ENCODE measurements at places on chromosomes 4 and X.
A peak's percentile ranks its signal among the peaks of the same experiment; 100 is the strongest.

GRCh38 chr4:182918791-182919302 is 1.7 kb upstream of the DCTD start:
- no peak for DNase-seq

- no peak for DNase-seq
Observed at GRCh38 chr4:125459531-125459930, 144.8 kb downstream of the FAT4 start.

GRCh38 chrX:75638332-75638731 is 115.5 kb upstream of the ZDHHC15 start:
- DNase-seq = no peak

DNA sequence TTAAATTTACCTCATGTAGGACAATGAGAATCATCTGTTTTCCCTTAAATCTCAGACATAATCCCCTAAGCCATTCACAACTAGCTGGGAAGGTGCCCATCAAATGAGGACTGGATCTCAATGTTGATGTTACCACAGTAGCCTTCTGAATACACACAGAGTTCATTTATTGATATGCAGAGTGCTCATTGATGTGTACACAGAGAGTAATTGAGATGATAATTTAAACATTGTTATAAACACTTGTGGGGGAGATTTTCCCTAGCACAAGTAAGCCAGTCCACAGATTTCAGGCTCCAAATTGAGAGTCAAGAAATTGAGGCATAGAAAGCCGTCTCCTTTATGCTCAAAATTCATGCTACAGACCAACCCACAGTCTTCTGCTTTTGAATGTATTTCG is 273.4 kb upstream of the TRPC5 start:
- DNase-seq = no peak

GRCh38 chrX:81206476-81206875 is 4.6 kb downstream of the SH3BGRL start:
- DNase-seq = no peak

- DNase-seq = no peak
Observed at GRCh38 chrX:22095286-22095685, 63.2 kb downstream of the PHEX start.

- no peak for DNase-seq
Observed at GRCh38 chrX:1581132-1581531, 10.3 kb upstream of the AKAP17A start.

- DNase-seq = no peak
Observed at GRCh38 chr4:169314906-169315305, 44.1 kb upstream of the SH3RF1 start.

DNA sequence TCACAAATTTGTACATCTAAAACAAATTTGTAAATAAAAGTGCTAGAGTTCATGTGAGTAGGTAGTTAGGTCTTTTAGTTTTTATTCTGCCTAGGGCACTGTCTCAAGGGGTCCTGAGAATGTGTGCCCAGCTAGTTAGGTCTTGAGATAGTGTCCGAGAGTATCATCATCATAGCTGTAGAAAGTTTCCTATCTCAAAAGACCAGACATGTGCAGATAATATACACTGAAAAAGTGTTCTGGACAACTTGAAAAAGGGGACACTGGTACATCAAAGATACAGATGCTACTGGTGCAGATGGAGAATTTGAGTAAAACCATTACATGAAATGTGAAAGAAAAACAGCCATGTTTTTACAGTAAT is 1.8 kb upstream of the ZCCHC4 start:
- DNase-seq = no peak

GRCh38 chr4:47705326-47705981 is 132.4 kb downstream of the CORIN start:
- DNase-seq = no peak

DNA sequence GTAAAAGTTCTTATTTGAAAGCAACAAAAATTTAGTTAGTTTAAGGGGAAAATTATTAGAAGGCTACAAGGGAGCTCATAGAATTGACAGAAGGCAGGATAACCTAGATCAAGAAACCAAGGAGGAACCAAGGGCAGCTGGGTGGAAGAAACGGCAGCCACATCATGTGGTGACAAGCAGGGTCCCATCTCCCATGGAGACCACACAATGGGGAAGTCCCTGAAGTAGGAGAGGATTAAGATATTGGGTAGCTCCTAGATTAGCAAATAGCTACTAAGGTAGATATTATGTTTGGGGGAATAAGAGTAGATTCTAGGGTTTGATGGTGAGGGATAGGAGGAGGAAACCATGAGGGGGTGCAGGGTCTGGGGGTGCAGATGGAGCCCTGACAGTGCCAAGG is 48.0 kb upstream of the TMEM154 start:
- DNase-seq = no peak

- DNase-seq = no peak
Observed at GRCh38 chr4:64721106-64721505, 311.9 kb upstream of the TECRL start.

DNA sequence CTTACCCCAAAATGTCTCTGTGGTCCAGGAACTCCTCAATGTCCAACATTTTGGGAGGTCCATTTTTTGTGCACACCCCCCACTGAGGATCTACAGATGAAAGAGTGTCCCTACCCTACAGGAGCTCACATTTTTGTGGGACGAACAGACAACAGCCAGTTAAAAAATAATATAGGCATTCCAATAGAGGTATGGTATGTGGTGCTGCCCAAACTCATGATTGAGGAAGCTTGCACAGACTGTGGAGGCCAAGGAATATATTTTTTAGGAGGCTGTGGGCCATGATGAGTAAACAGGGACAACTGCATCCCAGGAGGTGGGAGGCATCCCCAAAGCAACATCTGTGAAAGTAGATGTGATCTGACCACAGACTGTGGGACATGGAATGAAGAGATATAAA is 181.0 kb upstream of the HCCS start:
- no peak for DNase-seq

DNA sequence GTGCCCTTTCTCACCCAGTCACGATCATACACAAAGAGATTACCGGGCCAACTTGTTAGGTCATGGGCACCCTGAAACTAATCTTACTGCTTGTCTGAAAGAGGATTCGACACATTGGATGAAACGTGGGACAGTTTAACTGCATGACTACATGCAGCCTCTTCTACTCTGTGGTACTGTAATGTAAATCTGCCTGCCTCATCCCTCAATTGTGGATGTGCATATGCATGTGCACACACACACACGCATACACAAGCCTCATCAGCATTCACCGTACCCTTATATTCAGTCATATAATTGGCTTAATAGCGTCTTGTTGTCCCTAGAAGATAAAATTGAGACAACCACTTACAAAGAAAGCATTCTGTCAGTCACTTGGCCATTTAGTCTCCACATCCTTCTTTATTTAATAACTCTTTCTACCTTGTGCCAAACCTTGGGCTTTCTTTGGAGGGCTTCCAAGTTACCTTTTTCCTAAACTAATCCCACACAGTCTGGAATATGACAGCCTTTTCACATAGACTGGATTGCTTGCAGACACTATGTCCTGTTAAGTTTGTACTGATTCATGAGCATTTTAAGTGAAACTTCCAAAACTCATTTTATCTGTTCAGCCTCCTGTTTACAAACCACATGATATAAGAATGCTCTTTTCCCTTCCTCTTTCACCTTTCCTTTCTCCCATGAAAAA is 132.9 kb downstream of the AFF2 start:
- DNase-seq = no peak

- DNase-seq = no peak
Observed at GRCh38 chr4:3043282-3044020, 30.9 kb downstream of the HTT-AS start.

DNA sequence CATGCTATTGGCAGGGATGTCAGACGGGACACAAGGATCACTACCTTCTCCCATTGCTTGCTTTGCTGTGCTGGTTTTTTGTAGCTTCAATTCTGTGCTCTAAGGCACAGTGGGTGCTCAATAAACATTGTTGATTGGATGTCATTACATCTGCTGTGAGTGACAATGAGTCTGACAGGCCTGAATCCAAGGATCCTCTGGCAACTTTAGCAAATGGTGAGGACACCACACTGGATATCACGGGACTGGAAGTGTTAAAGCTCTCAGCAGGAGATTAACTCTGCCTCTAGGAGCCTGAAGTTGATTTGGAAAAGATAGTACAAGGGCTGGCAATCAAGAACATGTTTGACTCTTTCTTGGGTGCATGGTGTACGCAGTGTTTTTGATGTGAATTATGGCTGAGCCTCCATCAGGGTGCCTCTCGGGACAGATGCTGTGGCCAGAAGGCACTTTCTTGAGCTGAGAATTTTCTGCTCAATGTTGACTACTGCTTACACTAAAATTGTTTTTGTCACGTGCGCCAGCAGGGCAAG is 217.9 kb downstream of the ARAP2 start:
- DNase-seq = no peak

GRCh38 chr4:99013402-99013843 is 17.9 kb downstream of the METAP1 start:
- DNase-seq = no peak

GRCh38 chr4:47817275-47817674 is 20.6 kb downstream of the CORIN start:
- DNase-seq = no peak

- DNase-seq = no peak
Observed at GRCh38 chrX:123489011-123489410, 243.8 kb downstream of the THOC2 start.

DNA sequence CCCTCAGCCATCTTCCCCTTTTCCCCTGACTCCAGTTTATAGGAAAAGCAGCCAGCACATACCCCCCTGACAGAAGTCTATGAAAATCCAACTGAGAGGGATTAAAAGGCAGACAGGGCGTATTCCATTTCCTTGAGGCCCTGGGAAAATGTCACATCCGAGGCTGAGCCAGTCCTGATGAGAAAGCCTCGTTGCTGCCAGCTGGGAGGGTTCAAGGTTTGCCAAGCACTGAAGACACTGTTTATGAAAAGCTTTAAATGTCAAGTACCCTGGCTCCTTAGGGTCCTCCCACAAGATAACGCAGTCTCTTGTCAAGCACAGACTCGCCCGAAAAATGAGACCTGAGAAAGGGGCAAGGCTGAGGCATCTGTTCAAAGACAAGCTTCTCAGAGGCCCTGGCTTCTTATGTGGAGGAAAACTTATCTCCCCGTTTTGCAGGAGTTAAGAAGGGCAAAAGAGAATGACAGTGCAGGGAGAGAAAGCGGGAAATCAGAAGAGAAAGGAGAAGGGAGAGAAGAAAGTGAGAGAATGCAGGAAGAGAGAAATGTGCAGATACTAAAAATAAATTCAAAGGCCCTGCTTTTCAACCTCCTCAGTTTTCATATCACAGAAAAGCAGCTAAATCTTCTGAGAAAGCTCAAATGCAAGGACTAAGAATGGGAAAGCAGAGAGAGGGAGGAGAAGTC is 44.7 kb downstream of the SCD5 start:
- no peak for DNase-seq

DNA sequence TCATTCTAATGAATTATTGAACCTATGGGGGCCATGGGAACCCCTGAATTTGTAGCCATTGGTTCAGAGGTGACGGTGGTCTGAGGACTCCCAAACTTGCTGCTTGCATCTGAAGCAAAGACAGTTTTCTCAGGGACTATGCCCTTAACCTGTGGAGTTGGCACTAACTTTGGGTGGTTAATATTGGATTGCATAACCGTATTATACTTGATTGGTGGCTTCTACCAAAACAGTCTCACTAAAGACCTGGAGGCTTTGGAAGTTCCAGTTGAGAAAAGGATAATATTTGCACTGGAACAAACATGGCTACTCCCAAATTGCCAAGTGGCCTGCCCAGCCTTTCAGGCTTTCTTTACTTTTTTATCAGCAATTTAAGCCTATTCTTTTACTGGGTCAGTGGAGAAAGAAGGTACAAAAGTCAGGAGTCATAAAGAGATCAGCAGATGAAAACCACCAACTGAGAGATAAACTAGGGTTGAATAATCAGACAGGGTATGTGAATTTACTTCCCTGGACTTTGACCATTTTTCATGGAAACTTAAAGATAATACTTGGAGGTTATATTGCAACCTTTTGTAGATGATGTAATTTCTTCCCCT is 7.9 kb upstream of the KLHL8 start:
- no peak for DNase-seq

- peak; percentile 49 for DNase-seq
Observed at GRCh38 chrX:38275615-38276014, 51.7 kb downstream of the RPGR start.

DNA sequence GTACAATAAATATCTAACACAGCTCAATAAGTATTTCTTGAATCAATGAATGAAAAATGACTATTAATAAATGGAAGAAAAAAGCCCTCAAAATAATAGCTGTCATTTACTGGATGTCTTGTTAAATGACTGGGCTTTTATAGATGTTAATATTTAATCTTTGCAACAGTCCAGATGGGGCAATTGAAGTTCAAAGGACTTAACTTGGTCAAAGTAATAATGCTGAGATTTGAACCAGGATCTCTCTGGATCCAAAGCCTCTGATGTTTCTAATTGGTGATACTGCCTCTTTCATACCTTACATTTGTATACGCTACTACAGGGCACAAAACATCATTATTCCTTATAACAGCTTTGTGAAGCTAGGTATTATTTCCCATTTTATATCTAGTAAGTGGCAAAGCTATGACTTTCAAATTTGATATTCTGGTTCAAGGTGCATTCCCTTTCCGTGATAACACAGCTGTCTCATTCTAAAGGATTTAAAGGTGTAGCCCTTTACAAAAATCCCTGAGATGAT is 72.6 kb downstream of the DCK start:
- DNase-seq = no peak

DNA sequence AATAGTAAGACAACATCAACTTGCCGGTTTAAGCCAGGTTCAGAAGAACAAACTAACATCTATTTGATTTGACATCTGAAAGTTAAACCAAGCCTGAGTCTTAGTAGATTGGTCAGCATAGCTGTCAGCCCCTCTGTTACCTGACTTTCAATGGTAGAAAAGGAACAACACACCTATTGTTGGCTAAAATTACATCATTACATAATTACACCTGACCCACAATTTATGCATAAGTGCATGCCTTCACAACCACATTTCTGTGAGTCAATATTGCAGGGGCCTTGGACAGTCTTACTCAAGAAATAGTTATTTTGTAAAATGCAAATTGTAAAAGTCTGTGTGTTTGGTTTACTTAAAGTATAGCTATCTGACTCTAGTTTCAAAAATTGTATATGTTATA is 36.2 kb downstream of the EGFL6 start:
- DNase-seq = no peak

- no peak for DNase-seq
Observed at GRCh38 chr4:15906020-15906443, 32.5 kb downstream of the FGFBP1 start.

- no peak for DNase-seq
Observed at GRCh38 chr4:153564630-153565525, 98.7 kb downstream of the TMEM131L start.

- no peak for DNase-seq
Observed at GRCh38 chr4:152278505-152279233, 257.2 kb downstream of the FBXW7 start.

- no peak for DNase-seq
Observed at GRCh38 chrX:29787656-29788055, 427.7 kb upstream of the MAGEB2 start.
